Stimulated activated CD4-positive, alpha-beta T cell treated with anti-CD3 and anti-CD28 coated beads, Interleukin-4, amount 100 ng/mL, for 1 hour (primary cell): ENCODE measurements at places on chromosomes 5 and 9.

DNA sequence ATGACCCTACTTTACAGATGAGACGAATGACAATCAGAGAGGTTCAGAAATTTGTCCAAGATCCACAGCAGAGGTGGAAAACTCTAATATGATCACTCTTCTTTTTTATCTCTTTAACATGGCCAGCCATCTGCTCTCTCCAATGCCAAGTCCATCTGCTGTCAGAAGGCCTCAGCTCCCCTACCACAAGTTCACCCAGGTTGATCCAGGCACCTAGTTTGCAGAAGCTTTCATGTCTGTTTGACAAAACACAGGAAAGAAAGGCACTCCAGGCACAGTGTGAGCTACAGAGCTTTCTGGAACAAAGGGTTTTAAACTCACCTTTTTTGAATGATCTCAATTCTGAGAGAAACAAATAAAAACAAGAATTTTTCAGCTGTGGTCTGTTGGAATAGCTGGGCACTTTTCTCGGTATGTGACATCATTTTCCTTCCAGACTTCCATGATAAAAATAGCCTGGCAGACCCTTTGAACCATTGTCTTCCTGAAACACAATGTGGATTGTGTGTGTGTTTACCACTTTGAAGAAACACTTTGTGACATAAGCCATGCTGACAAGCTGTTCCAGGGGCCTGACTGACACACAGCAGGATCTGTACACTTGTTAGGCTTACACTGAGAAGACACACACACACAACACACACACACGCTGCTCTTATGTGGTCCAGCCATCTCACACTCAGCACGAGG lies 214.3 kb downstream of the AGTPBP1 start:
- no peak for DNase-seq

- DNase-seq, result no peak
Measured at GRCh38 chr5:96288166-96288844, 144.7 kb downstream of the PCSK1 start.

DNA sequence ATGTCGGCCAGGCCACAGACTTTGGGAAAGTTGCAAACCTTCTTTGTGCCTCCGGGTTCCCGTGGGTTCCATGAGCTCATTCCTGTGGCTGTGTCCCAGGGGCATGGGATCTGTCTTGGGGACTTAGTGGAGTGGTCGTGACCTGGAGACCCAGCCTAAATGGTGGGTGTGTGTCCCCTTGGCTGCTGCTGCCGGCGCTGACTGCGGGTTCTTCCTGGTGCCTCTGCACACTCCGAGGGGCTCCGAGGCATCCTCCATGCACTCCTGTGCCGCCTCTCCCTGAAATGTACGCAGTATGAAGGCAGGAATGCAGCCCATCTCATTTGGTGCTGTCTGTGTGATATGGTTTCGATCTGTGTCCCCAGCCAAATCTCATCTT lies 21.0 kb upstream of the SLC2A6 start:
- DNase-seq, result no peak

- DNase-seq, result no peak
Measured at GRCh38 chr9:86546712-86547111, 192.5 kb upstream of the TUT7 start.

DNA sequence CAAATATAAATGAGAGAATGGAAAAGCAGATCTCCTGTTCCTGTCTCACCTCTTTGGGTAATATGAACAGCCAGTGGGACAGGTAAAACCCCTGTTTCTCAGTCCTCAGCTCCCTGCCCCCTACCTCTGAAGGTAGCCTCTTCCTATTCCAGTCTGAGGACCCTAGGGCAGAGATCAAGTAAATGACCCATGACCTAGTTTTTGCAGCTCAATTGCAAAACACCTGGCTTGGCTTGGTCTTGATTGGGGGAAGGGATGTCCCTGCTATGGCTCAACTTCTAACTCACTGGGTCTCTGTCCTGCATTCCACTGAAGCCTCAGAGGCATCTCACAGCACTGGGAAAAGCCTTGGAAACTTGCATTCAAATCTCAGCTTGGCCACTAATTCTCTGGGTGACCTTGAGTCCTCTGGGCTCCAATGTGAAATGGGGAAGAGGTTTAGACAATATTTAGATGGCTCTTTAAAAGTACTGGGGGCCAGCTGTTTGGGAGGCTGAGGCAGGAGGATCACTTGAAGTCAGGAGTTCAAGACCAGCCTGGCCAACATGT lies 1.6 kb upstream of the GALT start:
- DNase-seq, result no peak

DNA sequence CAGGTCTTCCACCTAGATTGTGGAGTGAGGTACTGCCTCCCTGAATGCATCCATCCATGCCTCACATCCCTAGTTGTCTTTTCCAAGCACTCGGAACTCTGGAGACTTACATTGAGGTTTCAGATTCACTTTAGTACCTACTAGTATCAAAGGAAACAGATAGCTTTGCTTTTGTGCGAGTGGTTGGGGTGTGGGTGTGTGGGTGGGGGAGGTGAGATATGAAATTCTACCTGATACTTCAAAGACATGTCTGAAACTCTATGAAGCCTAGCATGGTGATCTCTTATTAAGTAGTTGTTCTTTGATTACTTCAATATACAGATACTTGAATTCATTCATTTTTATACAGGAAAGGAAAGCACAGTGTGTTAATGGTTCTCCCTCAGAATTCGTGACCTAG lies 64.4 kb downstream of the MCCC2 start:
- DNase-seq, result peak; percentile 46

DNA sequence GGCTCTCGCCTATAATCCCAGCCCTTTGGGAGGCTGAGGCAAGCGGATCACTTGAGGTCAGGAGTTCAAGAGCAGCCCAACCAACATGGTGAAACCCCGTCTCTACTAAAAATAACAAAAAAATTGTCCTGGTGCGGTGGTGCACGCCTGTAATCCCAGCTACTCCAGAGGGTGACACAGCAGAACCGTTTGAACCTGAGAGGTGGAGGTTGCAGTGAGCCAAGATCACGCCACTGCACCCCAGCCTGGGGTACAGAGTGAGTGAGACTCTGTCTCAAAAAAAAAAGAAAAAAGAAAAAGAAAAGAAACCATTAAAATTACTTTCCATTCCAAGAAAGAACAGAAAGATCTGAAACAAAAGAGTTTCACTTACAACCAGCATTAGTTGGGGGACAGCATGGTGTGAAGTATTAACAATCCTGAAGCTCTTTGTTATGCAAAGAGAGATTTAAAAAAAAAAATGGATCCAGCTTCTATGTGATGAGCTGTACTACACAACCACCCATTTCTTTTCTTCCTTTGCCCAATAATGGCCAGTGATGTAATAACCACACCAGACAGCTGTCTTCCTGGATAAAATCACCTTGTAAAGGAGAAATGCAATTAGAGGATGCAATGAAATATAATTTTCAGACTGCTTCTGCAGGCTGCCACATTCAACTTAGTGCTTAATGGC lies 76.9 kb downstream of the MED27 start:
- DNase-seq, result no peak

GRCh38 chr5:140367256-140368013 lies 7.4 kb downstream of the SLC4A9 start:
- no peak for DNase-seq

DNA sequence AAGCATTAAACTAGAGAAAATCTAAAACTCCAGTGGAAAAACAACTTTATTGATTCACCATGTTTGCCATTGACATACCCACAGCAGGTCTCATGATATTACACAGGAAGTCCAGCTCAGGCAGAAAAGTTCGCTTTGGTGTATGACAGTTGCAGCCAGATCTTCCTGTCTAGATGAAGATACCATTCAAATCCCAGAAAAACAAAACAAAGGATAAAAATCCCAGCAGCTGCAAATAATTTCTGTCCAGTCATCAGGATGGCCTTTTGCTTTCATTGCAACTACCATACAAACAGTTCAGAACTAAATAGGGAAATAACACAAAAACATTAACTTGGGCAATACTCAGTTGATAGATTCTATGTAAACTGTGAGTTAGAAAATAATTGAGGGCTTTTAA lies 136.0 kb upstream of the NREP start:
- no peak for DNase-seq

DNA sequence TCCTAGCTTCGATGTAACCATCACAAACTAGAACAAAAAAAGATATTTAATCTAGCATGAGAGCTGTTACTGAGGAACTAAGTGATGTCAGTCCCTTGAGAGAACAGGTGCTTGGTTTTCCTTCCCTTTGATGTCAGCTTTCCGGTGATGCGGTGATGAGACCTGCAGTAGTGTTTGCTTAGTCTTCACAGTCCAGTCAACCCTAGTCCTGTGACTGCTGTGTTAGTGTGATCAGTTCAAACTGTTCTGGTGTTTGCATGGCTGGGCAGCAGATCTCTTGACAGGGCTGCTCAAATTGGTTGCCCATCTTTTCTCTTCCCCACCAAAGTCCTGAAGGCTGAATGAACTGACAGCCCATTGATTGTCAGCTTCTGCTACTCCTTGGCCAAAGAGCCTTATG lies 608.6 kb upstream of the DAB2 start:
- no peak for DNase-seq

DNA sequence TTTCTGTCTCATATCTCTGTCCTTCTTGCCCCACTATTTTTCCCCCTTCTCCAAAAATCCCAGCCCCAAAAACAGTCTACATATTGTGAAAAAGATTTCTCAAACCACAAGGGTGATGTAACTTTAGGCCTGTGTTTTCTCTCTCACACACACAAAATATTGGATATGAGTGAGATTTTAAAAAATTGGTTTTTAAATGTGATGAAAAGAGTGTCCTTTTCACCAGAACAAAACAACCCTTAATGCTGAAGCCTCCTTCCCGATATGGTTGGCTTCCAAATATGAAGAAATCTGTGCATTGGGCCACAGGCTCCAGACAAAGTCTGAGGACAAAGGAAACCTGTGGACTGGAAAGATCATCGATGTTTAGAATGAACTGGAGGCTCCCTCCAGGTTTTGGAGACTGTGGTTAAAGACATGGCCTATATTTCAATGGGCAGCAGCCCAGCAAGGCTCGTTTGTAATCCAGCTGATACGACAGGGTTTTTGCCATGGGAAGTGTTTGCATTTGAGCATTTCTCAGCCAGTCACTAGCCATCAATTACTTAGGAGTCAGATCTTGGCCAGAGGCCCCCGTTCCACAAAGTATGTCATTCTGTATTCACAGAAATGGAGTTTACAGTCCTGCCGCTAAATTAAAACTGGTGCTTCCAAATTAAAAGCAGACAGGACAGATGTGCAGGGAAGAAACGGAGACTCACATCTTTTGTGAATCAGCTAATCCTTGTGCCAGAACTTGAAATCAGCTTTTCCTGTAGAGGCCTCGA lies 546.3 kb downstream of the EBF1 start:
- DNase-seq, result no peak

GRCh38 chr5:74634611-74635286 lies 5.8 kb downstream of the ENC1 start:
- DNase-seq, result no peak

DNA sequence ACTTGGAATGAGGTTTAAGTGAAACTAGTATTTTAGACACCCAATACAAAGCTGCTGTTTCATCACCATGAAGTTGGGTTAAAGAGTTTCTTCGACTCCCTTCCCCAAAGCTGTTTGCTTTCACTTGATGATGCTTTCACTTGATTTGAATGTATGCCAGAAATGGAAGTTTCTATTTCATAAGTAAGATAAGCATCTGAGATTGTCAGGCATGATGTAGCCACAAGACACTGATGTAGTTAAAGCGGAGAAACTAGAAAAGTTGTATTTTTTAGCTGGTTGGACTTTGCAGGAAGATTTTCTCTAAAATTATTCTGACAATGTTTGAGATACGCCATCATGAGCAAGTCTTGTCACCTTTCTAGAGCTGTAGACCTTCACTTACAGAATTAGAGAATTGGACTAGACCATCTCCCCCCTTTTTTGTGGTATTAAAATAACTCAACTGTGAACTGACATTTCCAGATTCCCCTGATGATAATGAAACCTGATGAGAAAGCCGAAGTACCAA lies 20.0 kb downstream of the MOCS2 start:
- DNase-seq, result no peak
